ENCODE measurements at places on chromosomes 16 and 17.

DNA sequence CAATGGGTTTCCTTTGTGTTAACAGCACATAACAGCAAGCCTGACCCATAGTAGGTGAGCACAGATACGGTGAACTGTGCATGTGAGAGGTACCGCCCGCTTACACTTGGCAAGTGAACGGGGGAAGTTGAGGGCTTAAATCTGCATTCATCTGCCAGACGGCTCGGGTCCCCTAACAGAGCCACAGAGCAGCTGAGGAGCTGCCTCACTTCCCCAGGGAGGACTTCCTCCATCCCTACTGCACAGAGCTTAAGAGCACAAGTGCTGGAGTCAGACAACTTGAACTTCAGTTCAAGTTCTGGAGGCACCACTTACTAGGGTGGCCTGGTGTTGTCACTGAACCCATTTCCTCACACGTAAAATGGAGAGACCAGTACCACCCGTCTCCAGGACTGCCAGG lies 13.4 kb downstream of the RAB5C start:
- no peak for DNase-seq

GRCh38 chr16:83929811-83930555 lies 23.1 kb upstream of the OSGIN1 start:
- DNase-seq, result no peak

DNA sequence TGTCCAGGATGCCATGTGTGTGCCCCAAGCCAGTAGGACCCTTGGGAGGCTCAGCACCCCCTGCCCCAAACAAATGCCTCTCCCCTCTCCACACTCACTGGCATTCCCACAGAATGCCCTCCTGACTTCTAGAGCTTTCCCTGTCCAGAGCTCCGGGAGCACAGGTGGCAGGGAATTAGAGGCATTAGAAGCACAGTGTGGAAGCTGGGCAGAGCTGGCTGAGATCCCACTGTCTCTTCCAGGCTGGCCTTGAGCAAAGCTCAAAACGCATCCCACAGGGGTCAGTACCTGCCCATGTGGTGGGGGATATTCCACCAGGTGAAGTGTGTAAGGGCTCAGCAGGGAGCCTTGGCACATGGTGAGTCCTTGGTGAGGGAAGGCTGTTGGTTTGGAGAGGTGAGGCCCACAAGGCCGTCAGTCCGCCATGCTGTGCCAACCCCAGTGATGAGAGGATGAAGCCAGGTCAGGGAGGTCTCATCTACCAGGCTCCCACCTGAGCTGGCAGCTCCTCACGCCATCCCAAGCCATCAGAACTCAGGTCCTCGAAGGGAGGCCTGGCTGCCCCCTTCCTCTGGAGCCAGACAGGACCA lies 18.1 kb downstream of the ENDOV start:
- no peak for DNase-seq

DNA sequence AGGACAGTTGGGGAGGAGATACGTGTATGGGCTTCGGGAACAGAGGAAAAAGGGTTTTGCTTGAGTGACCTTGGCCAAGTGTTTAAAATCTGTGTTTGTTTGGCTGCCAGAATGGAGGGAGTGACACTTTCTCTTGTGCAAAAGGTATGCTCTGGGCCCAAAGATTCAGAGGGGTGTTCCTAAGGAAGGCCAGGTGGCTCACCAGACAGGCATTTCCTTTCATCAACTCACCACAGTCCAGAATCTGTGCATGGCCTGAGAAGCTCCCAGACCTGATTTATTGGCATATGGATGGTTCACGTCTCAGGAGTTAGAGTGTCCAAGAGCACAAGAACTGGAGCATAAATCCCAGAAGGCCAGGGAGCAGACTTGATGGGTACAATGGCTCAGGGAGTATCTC lies 53.4 kb upstream of the NLK start:
- DNase-seq, result peak; percentile 59

DNA sequence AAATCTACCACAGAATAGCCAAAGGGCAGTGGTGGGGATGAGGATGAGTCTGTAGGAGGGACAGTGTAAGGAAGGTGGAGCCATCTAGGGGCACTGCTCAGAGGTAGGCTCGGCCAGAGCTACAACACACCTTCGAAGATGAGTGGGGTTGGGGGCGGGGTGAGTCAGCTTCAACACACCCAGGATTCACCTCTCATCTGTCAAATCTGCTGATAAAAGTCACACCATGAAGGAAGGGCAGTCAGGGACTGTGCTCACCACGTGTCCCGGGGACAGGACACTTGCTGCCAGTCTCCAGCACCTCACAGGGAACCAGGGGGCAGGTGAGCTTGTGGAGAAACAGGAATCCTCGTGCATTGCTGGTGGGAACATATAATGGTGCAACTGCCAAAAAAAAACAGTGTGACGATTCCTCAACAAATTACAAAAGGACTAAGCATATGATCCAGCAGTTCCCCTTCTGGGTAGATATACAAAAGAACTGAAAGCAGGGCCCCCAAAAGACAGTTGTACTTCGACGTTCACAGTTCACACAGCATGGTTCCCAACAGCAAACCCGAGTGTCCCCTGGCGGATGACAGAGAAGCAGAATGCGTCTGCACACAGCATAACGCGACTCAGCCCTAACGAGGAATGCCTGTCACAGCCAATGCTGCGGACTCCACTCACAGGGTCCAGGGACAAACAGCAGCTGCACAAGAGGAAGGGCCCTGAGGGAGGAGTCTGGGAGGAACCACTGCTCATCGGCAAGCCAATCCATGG lies 133.1 kb downstream of the ANKRD11 start:
- no peak for DNase-seq

- no peak for DNase-seq
These were observed 3.8 kb upstream of the ICAM2 start for GRCh38 chr17:64024215-64024654.

DNA sequence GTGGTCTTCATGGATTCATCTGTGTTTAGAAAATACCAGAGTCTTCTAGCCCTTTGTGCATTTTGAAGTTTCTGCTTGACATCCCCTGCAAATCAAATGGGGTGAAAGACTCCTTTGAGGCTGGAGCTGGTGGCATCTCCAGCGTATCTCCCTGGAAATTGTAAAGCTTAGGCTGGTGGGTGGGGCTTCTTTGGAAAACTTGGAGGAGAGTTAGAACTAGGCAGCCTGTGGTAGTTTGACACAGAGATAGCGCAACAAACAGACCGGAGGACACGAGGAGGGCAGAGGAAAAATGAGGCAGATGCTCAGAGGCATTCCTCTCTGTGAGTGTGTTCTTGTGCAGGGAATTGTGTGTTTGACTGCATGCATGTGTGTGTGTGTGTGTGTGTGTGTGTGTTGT lies 116.3 kb downstream of the IRX5 start:
- DNase-seq, result no peak

- no peak for DNase-seq
These were observed 59.1 kb upstream of the ELAC2 start for GRCh38 chr17:13076905-13077304.

DNA sequence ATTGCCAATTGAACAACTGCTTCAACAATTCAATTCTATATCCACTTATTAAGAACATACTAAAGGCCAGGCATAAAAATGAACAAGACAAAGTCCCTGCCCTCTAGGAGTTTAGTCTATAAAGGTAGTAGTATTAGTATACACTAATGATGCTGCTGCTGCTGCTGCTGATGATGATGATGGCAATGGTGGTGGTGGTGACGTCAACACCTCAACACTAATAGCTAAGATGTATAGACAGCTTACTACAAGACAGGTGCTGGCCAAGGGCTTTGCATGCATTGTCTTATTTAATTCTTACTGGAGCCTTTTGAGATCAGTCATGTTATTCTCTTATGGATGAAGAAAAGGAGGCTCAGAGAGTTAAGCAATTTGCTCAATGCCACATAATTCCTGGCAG lies 164.4 kb upstream of the ASIC2 start:
- DNase-seq, result no peak

GRCh38 chr17:38562903-38563302 lies 42.8 kb downstream of the SRCIN1 start:
- DNase-seq, result no peak

GRCh38 chr16:81443688-81444447 lies 740 bp upstream of the CMIP start:
- no peak for DNase-seq

GRCh38 chr17:63452962-63453551 lies 7.0 kb upstream of the CYB561 start:
- no peak for DNase-seq

DNA sequence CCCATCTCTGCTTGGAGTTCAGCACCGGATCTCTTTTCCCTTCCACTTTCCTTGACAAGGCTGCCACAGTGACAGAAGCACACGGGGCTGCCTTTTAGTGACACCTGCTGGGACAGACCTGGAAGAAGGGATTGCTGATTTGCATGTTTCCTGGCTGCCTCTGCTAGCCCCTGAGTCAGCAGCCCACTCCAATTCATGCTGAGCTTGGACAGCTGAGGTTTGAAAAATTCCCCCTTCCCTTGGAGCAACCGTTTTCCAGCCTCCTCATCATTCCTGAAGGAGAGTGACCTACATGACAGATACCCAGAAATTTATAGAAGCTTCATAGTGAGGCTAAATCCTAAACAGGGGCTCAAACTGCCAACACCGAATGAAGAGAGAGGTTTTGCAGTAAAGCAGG lies 18.8 kb upstream of the RBL2 start:
- peak; percentile 2 for DNase-seq

GRCh38 chr16:11768849-11769248 lies 26.2 kb upstream of the TXNDC11 start:
- DNase-seq, result no peak

- DNase-seq, result no peak
These were observed 7.3 kb downstream of the DLX4 start for GRCh38 chr17:49976163-49976827.

DNA sequence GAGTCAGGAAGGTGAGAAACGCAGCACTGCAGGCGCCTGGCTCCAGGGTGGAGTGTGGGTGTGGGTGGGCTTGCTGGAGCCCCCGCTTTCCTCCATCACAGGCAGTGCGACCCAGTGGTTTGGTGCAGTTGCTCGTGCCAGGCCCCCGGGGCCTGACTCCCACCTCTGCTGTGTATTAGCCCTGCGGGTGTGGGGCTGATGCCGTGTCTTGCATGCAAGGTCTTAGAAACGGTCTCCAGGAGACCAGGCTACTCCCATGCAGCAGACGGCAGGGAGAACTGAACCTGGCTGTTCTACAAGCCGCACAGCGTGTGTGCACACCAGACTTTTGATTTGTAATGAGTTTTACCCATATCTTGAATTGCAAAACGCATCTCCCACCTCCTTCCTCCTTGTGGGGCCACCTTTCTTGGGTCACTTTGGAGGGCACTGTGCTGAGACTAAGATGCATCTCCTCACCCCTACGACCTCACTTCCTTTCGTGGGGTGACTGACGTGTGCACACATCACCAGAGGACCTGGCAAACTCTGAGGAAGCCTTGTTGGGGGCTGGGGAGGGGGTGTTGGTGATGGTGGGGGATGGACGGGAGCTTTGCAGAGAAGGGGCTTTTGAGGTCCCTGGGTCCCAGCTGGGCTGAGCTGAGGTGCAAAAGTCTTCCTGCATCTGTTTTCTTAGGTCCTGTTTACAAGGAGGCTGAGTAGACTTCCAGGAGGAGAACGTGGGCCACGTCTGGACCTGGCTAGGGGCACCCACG lies 101.8 kb upstream of the TNRC6C start:
- no peak for DNase-seq

- DNase-seq, result no peak
These were observed 4.7 kb downstream of the ZACN start for GRCh38 chr17:76083536-76084182.

GRCh38 chr17:8838551-8839095 lies 28.9 kb downstream of the PIK3R6 start:
- no peak for DNase-seq

DNA sequence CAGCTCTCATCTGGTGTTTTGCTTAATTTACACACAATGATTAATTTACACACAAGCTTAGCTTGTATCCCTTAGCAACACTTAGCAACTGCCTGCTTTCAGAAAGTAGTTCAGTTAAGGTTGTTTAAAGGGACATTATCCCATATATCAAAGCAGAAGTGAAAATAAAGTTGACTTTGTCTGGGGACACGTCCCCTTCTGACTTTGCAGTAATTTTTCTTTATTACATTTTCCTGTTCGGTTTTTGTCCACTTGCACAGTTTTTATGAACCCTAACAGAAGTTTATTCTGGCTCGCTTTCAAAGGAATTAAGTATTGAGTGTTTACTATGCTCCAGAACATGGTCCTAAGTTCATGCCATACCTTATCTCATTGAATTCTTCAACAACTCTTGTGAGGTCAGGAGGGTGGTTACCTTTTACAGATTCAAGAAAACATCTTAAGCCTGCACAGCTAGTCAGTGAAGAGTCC lies 41.5 kb downstream of the ARHGAP44 start:
- DNase-seq, result no peak

DNA sequence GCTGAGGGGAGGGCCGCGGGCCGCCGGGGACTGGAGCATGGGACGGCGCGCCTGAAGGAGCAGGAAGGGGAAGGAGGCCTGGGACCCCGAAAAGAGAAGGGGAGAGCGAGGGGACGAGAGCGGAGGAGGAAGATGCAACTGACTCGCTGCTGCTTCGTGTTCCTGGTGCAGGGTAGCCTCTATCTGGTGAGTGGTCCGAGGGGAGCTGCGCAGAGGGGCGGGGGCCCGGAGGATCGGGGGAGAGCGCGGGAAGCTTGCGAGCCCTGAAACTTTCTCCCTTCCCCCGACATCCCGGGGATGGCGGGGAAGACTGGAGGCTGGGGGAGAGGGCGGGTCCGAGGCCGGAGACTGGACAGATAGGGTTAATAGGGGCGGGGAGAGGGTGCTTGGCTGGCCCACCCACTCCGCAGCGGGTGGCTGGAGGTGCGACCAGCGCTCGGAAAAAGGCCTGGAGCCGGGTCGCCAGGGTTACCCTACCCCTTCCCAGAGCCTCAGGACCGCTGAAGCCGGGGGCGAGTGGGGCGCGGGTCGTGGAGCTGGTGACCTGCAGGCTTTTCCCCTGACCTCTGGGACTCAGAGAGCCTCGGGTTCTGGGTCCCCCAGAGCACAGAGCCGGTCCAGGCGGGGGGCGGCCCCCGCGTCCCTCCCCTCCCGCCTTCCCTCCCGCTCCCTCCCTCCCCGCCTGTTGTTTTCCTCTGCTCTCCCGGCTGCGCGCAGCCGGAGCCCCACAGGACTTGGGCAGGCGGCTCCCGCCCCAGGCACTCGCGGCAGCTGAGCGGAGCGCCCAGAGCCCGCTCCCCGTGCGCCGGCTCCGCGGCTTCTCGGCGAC lies 631 bp downstream of the NXPH3 start:
- no peak for DNase-seq

DNA sequence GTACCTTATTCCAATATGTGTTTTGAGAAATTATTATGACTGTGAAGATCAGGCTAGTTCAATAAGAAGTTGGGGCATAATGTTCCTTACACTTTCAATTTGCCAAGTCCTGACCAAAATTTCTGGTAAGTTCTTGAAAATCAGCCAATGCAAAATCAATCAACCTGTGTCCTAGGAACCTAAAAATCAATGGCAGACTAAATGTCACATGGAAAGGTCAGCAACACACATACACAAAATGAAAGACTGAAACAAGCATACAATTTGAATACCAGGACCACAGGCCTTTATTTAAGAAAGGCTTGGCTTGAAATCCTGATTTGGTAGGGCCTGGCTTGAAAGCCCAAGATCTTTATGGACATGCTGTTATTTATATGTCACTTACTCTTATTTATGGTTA lies 155.5 kb upstream of the ZKSCAN2 start:
- DNase-seq, result no peak

- no peak for DNase-seq
These were observed 56.9 kb downstream of the MARCHF10 start for GRCh38 chr17:62751060-62751691.
